ENCODE measurements at places on chromosomes 1 and 21.

DNA sequence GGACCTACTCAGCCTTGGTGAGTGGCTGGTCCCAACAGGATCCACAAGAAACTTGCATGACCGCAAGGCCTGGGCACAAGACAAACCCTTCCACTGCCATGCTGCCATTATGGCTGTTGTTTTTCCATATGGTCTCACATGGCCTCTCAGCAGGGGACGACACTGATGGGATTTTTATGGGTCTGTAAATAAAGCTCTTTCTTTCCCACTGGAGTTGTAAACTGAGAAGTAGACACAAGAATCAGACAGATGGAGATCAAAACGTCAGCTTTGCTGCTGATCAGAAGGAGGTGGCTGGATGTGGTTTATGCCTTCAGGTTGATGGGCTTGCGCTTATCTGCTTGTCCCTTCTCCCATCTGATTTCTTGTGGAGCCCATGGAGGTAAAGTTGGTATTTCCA, 138.1 kb upstream of the KCNJ6 start:
- DNase-seq, result no peak

DNA sequence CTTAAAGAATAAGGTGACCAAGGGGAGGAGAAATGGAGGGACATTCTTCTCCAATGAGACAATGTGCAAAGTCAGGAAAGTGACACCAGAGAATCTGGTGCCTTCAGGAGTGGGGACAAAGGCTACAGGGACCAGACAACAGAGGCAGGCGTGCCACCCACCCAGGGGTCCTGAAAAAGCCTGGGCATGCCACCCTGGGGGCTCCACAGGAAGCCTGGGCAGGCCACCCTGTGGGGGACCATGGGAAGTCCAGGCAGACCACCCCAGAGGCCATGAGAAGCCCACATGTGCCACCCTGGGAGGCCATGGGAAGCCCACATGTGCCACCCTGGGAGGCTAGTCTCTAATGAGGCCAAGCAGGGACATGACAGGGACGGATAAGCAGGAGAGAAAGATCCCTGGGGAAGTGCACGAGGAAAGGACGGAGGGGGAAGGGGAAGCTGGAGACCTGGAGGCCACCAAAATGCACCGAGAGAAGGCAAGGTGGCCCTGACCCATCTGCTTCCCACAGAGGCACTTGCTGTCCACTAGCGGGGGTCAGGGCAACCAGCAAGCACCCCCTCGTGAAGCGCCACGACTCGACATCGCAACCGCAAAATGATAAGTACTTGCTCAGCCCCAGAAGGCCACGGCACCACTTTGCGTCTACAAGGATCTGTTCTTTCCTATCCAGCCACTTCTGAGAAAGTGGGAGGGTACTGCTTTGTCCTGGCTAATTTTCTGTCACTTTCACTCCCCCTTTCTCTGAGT, 7.2 kb upstream of the PDE9A start:
- no peak for DNase-seq

DNA sequence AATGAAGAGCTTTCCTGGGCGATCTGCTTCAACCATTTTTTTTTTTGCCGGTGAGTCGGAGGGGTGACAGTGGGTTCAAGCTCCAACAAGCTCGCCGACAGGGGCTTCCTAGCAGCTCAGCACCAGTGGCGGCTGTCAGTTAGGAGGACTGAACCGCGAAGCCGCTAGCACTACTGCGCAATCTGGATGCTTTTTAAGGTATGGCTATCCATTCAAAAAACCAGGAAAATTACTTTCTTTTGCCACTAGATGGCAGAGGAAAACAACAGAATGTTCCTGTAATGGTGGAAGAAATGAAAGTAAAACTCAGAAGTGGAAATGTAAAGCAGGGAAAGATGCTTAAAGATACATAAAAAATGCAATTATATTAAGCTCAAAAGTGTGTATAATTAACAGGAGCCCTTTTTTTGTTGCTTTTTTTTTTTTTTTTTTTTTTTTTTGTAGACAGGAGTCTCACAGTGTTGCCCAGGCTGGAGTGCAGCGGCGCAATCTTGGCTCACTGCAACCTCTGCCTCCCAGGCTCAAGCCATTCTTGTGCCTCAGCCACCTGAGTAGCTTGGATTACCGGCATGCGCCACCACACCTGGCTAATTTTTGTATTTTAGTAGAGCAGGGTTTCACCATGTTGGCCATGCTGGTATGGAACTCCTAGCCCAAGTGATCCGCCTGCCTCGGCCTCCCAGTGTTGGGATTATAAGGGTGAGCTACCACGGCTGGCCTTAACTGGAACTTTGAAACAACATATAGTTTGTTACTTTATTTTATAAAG, 8.5 kb downstream of the KYAT3 start:
- no peak for DNase-seq

- DNase-seq, result no peak
Measured at GRCh38 chr21:17446737-17447136, 66.1 kb upstream of the CXADR start.

DNA sequence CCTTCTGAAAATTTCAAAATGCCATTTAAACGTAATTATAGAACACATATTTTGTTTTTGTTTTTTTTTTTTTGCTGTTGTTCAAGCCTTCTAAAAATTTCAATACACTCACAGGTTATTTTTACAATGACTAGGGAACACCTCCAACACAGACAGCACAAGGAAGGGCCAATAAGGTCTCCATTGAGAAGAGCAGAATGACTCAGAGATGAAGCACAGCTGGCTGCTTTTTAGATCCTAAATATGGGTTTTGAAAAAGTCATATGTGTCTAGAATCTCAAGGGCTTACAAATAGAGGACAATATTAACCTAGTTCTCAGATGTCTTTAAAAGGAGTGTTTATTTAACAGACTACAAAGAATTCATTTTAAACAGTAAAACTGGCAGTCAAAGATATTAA, 104.6 kb downstream of the NEGR1 start:
- no peak for DNase-seq

- no peak for DNase-seq
Measured at GRCh38 chr21:45390831-45391742, 13.9 kb upstream of the COL18A1 start.

GRCh38 chr1:244583358-244583982, 69.5 kb upstream of the DESI2 start:
- DNase-seq, result no peak

DNA sequence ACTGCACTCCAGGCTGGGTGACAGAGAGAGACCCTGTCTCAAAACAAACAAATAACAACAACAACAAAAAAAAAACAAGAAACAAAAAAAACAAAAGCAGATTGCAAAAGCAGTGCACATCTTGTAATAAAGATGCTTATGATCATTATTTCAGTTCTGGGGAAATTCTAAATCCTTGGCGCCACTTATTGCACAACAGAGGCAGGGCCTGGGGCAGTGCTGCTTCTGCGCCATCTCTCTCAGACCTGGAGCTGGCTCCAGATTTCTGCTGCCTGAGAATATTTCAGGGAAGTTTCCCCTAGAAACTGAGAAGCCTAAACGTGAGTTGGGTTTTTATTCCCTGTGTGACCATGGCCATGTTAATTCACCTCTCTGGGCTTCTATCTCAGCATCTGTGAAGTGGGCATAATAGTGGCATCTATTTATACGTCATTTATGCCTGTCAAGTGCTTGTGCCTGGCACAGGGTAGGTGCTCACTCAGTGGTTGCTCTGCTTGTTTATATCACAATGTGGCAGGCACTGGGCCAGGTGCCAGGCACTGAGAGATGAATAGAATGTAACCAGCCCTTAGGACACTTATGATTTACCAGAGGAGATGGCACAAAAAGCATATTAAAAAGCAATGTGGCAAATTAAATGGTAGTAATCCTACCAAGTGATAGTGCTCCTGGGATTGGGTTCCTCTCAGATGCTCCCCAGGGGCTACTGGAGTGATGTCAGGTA, 67.9 kb downstream of the MDM4 start:
- DNase-seq, result no peak

DNA sequence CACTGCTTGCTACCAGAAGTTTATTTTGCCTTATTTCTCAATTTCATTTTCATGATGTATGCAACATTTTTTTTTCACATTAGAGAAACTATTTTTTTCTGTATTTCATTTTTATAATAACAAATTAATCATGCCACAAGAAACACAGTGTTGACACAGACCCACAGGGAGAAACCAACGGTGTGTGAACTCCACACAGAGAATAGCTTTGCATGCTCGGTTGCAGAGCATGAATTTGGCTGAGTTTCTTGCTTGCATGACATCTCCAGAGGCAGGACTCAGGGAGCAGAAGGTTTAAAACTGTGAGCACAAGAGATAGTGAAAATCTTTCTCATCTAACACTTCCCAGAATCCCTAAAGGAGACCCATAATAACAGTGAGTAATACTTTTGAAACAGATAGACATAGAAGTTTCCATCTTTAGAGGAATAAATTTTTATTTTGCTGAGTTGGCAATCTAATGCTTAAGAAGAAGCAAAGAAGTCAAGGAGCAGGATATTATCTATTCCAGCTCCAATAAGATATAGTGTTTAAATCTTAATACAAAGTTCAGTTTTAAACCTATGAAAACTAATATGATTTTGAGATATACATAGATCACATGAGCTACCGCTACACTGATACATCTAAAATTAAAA, 890.9 kb downstream of the MRPL39 start:
- DNase-seq, result no peak

DNA sequence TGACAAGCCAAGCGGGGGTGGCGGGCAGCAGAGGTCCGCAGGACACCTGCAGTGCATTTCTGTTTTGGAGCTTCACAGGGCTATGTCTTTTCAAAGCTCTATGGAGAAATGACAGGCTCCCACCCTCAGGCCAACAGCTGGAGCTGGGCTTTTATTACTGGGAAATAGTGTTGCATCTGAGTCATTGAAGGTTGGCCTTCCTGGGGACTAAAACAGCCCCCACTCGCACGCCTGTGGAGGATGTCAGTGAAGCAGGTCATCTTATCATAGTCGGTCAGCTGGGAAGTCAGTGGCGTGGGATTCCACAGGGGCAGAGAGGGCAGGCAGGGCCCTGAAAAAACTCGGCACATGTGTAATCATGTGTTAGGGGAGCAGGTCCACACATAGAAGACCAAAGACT, 55.3 kb downstream of the NTPCR start:
- no peak for DNase-seq

DNA sequence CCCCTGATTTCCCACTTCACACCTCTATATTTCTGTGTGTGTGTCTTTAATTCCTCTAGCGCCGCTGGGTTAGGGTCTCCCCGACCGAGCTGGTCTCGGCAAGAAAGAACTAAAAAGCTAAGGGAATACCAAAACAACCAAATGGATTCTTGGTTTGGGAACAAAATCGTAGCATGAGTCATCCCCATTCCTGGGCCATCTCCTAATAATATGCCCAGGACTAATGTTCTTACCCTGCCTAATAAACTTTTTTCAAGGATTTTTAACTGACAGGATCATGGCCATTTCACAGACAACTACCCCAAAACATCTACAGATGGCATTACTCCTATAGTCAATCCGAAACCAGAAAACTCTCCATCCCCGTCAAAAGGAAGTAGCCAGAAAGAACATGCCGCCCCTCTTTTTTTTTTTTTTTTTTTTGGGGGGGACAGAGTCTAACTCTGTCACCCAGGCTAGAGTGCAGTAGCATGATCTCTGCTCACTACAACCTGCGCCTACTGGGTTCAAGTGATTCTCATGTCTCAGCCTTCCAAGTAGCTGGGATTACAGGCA, 4.1 kb upstream of the HPDL start:
- DNase-seq, result no peak

GRCh38 chr1:84780000-84780716, 89.9 kb upstream of the SSX2IP start:
- no peak for DNase-seq

DNA sequence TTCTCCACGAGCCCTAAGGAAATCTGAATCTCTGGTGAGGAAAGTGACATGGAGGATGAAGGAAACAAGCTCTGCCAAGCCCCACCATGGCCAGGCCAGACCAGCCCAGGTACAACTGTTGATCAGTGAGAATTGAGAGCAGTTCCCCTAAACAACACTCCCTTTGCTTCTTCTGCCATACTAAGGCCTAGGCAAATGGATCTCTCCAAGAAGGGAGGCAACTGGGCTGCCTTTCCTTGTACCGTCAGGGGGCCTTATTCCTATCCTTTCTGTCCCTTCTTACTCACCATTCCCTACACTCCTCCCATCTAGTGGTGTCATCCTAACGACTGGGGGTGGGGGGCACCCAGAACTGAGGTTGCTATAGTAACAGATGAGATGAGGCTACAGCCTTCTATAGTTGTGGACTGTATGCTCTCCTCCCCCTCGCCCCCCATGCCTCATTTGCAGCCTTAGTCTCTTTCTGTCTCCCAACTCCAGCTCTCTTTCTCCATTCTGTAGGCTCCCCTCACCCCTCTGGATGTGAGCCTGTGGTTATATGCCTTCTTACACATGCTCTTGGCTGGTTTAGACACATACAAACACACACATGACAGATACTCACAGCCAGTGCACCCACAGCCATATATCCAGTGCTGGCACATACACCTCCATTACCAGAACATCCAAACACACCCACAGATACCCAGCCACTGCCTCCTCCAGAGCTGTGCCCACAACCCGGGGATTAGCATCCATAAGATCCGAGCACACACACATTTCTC, 3.6 kb downstream of the PEA15 start:
- no peak for DNase-seq

- DNase-seq, result no peak
Measured at GRCh38 chr1:16903054-16903453, 7.3 kb downstream of the RNU1-2 start.

Measured in stimulated activated CD4-positive, alpha-beta T cell treated with anti-CD3 and anti-CD28 coated beads, Interleukin-12 subunit alpha, Interleukin-12 subunit beta, amount 100 ng/mL, for 24 hours (primary cell).